Motor neuron (in vitro differentiated cells): ENCODE measurements at places on chromosomes 16 and 17. TPM values are rescaled to one million over a fixed set of nuclear protein-coding genes. Genes with fewer than 3 reads are reported as not detected.

DNA sequence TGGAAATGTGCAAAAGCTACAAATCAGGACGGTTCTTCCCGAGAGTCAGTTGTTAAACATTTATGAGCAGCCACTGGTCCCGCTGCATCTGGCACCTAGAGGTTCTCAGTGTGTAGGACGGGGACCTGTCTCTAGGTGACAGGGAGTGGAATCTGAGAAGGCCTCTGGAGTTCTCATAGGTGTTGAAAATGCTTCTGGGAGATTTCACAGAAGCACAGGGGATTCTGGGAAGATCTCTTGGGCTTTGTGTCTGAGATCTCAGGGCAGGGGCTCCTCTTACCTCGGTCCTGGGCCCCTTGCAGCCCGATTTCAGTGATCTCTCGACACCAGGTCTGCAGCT is 8.9 kb downstream of the ALOX15 start:
- ATAC-seq, result peak; percentile 32

- ATAC-seq, result no peak
Measured at GRCh38 chr16:48564544-48565444, 45.2 kb downstream of the N4BP1 start.

GRCh38 chr16:9123401-9123800 is 32.0 kb downstream of the HAPSTR1 start:
- no peak for ATAC-seq

- ATAC-seq, result peak; percentile 10
Measured at GRCh38 chr17:63989622-63990345, 8.4 kb upstream of the PRR29 start.

- ATAC-seq, result no peak
Measured at GRCh38 chr17:47230864-47231263, 21.7 kb downstream of the MYL4 start.

- no peak for ATAC-seq
Measured at GRCh38 chr16:81879625-81880024, 100.5 kb downstream of the PLCG2 start.

DNA sequence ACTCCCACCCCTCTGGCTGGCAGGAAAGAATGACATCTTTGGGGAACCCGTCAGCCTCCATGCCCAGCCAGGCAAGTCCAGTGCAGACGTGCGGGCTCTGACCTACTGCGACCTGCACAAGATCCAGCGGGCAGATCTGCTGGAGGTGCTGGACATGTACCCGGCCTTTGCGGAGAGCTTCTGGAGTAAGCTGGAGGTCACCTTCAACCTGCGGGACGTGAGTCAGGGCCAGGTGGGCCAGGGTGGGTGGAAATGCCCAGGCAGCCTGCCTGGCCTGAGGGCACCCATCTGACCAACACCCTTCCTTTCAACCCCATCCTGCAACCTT is 8.1 kb upstream of the DCAF7 start:
- no peak for ATAC-seq

- ATAC-seq, result no peak
Measured at GRCh38 chr16:5951486-5951885, 853.9 kb upstream of the EEF2KMT start.

The GP1BA gene
- total RNA-seq, result 1.1 and 1.3 TPM in 2 replicates

The LYZL6 gene
- total RNA-seq, result not detected in 2 replicates

The TPSD1 gene
- total RNA-seq, result 0.14 TPM in 1 of 2 replicates, not detected in the other

The WFDC1 gene
- total RNA-seq, result 2.5 and 2.9 TPM in 2 replicates
